ENCODE measurements at places on chromosomes 7 and 10.

DNA sequence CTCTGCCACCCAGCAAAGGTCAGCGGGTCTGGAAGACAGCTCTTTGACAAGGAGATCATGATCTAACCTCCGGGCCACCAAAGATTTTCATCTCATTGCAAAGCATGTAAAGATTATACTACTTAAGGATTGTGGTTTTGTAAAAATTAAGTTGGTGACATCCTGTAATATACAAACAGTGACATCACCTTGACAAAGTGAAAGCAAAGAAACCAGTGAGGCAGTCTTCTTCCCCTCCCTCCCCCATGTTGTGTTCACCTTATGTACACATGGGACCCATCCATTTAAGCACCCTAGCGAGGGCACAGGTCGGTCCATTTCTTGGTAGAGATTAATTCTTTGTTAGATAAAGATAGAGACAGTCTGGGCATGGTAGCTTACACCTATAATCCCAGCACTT lies 3.9 kb downstream of the MDH2 start:
- peak; percentile 25 for DNase-seq

DNA sequence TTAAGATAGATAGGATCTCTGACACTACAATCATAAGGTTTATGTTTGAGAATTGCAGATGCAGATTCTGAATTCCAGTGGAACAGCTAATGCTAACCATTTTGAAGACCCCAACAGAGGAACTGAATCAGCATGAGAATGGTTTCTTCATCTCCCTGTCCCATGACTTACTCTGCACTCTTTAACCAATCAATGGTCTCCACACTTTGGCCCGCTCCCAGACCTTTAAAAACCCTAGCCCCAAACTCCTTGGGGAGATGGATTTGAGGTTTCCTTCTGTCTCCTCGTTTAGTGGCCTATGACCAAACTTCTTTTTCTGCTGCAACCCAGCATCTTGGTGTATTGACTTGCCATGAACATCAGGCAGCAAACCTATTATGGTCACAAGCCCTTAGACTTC lies 804.9 kb downstream of the LRMDA start:
- DNase-seq = no peak

- no peak for DNase-seq
Observed at GRCh38 chr7:70638158-70639107, 493.5 kb upstream of the GALNT17 start.

DNA sequence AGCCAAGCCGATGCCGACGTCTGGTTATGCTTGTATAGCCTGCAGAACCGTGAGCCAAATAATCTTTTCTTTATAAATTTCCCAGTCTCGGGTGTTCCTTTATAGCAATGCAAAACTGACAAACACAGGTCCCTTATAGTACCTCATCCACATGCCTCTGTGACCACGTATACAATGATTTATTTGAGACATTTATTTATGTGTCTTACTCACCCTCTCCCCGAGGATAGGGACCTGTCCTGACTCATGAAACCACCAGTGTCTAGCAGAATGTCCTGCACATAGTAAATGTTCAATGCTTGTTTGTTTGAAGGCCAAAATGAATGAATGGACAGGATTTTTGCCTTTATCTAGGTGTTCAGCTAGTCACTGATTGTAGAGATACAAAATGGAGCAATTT lies 147.9 kb upstream of the FZD8 start:
- no peak for DNase-seq

GRCh38 chr7:16668049-16668858 lies 22.3 kb downstream of the BZW2 start:
- DNase-seq = no peak

DNA sequence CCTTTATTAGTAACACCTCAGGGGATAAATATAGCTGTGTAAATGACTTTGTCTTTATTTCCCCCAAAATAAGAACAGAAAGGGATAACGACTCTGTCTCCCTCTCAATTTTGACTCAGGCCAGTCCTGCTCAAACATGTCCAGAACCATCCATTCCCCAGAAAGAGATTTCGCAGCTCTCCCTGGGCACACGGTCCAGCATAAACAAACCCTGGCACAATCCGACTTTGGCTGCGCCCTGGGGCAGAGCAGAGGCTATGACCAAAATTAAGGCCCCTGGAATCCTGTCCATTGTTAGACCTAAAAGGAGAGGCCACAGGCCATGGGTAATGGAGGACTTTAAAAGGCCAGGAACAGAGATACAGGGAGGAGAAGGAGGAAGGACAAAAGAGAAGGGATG lies 99.1 kb downstream of the PRPF18 start:
- DNase-seq = no peak

DNA sequence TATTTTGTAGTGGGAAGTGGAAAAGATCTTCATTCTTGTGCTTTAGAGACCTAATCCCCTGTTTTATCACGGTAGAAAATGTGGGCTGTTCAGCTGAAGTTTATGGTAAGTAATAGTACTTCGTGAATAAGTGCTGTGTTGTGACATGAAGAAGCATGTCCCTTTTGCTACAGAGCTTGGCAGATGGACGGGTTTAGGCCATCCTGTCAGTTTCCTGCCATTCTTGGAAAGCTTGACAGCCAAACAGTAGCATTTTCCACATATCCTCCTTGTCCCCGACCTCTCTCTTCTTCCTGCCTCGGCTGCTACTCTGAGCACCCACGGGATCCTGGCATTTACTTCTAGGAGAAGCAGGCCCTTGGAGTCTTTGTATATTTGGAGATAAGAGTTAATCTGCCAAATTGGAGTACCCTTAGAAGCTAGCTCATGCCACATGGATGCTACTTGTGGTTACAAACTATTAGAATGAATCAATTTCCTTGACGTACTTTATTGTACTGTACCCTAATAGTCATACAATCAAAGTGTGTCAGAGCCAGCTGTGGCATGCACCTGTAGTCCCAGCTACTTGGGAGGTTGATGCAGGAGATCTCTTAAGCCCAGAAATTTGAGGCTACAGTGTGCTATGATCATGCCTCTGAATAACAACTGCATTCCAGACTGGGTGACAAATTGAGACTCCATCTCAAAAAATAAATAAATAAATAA lies 39.2 kb downstream of the PNLIPRP3 start:
- DNase-seq = no peak

- peak; percentile 71 for DNase-seq
Observed at GRCh38 chr10:128069351-128070051, 56.7 kb downstream of the MKI67 start.

DNA sequence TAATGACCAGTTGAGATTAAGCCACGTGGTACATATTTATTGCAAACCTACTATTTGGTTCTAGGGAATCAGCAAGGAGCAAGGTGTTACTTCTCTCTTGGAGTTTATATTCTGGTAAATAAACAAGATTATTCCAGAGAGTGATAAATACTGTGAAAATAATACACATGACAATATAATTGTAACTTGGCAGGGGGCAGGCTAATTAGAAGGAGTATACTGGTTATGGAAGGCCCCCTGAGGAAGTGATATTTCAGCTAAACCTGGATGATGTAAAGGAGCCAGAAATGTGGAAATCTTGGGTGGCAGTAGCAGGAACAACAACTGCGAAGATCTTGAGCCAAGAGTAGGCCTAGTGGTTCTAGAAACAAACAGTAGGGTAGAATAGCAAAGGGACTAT lies 111.8 kb downstream of the SDK1 start:
- DNase-seq = no peak

GRCh38 chr7:158595068-158595467 lies 7.4 kb upstream of the PTPRN2 start:
- DNase-seq = no peak

DNA sequence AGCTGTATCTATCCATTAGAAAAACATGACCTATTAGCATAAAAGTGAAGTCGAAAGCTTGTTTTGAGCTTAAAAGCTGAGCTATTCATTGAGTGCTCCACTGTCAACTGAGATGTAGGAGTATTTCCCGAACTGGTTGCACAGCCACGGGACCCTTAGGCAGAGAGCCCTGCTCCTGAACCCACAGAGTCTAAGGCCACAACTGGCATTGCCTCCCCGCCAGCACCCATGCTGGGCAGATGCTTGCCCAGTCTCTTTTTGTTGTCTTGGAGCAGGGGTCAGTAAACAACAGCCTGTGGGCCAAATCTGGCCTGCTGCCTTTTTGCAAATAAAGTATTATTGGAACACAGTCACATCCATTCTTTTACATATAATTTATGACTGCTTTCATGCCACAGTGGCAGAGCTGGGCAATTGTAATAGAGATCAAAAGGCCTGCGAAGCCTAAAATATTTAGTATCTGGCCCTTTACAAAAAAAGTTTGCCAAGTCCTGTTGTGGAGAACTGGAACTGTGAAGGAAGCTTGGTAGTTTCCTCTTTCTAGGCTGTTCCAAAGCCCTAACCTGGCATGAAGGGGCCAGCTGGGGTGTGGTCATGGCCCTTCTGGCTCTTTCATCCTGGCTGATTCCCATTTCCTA lies 58.4 kb upstream of the WAPL start:
- no peak for DNase-seq

DNA sequence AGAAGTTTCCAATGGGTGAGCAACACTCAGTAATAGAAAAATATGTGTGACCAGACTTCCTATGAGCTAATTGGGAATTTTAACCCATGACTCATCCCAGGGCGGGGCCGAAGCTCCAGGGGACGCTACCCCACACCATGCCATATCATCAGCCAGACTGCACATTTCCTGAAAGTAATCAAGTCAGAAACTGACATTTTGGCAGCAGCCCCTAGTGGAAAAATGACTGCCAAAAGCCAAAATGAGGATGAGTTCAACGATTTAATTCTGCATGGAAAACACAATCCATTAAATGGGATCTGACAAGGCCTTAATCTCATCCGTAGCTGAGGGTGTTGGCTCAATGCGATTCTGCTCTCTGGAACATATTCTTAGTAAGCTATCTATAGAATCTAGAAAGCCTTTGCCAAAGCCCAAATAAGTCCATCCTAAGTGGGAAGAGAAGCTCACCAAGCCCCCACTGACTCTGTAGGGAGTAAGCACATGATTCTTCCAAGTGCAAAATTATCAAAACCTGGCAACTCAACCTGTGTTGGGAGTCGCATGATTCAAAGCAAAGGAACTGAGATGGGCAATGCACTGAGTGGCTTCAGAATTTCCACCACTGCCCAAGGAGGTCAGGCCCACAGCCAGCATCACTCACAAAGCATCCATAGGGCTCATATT lies 93.1 kb upstream of the PDE1C start:
- no peak for DNase-seq

DNA sequence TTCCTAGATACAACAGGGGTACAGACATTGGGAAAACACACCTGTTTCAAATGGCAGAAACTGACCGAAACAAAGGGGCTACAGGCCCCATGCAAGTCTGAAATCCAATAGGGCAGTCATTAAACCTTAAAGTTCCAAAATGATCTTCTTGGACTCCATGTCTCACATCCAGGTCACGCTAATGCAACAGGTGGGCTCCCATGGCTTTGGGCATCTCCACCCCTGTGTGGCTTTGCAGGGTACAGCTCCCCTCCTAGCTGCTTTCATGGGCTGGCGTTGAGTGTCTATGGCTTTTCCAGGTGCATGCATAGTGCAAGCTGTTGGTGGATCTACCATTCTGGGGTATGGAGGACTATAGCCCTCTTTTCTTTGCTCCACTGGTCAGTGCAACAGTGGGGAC lies 248.1 kb upstream of the RHOBTB1 start:
- DNase-seq = no peak

DNA sequence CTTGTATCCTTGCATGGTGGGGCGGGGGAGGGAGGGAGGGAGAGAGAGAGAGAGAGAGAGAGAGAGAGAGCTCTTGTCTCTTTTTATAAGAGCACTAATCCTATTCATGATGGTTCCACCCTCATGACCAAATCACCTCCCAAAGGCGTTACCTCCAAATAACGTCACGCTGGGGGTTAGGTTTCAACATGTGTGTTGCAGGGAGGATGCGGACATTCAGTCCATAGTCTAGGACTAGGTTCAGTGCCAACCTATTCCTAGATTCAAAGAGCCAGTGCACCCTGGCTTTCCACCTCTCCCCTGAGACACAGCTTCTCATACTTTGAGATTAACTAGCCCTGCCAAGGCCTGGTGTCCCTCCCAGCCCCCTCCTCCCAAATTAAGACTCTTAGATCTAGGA lies 123.0 kb downstream of the GRK5 start:
- DNase-seq = no peak

- no peak for DNase-seq
Observed at GRCh38 chr10:117107238-117107637, 30.8 kb downstream of the VAX1 start.

- no peak for DNase-seq
Observed at GRCh38 chr10:90675621-90676020, 182.2 kb downstream of the HTR7 start.

All from naive thymus-derived CD8-positive, alpha-beta T cell (primary cell).